Esophagus (tissue), 2 donors: ENCODE measurements at places on chromosomes 1 and 21. TPM values are rescaled to one million over a fixed set of nuclear protein-coding genes. Genes with fewer than 3 reads are reported as not detected.

Gene OR2L2
- polyA plus RNA-seq: not detected

Gene SPATA1
- 0.48 TPM for polyA plus RNA-seq

Gene SSR2
- polyA plus RNA-seq: 67.0 TPM

Gene CDA
- 110 TPM for polyA plus RNA-seq

Gene BCL2L15
- 4.2 TPM for polyA plus RNA-seq

Gene WDR64
- not detected for polyA plus RNA-seq

Gene S100A3
- 27.5 TPM for polyA plus RNA-seq

Gene LORICRIN
- 0.28 TPM for polyA plus RNA-seq

Gene TEX38
- not detected for polyA plus RNA-seq

Gene SUSD4
- 39.5 TPM for polyA plus RNA-seq

Gene CYP2J2
- 9.5 TPM for polyA plus RNA-seq

Gene PLEKHA6
- polyA plus RNA-seq: 11.0 TPM

Gene MTF1
- 3.2 TPM for polyA plus RNA-seq

Gene LRRC53
- polyA plus RNA-seq: not detected

Gene MCOLN3
- 0.51 TPM for polyA plus RNA-seq

Gene OR2L5
- not detected for polyA plus RNA-seq

Gene BNIPL
- 111 TPM for polyA plus RNA-seq

Gene S100A2
- polyA plus RNA-seq: 3,591 TPM

Gene TNFSF4
- 0.16 TPM for polyA plus RNA-seq
